Stimulated activated CD8-positive, alpha-beta memory T cell treated with anti-CD3 and anti-CD28 coated beads, Interleukin-7, amount 100 ng/mL, for 1 hour (primary cell): ENCODE measurements at places on chromosomes 4 and X.

GRCh38 chr4:185358514-185358913, 37.2 kb downstream of the LRP2BP start:
- no peak for DNase-seq

GRCh38 chr4:166723532-166724140, 510.7 kb downstream of the SPOCK3 start:
- DNase-seq, result no peak

DNA sequence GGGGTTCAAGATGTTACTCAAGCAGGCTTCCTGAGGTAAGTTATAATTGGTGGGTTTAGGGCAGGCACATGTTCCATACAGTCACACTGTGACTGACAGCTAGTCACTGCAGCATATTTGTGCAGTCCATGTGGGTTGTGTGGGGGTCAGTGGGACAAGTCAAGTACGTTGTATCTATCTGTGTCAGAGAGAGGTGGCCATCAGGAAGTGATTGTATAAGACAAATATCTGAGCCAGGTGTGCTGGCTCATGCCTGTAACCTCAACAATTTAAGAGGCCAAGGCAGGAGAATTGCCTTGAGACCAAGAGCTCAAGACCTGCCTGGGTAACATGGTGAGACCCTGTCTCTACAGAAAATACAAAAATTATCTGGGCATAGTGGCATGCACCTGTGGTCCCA, 509.3 kb downstream of the CENPC start:
- DNase-seq, result no peak

- DNase-seq, result no peak
These were observed 137.7 kb downstream of the C4orf33 start for GRCh38 chr4:129233691-129234090.

DNA sequence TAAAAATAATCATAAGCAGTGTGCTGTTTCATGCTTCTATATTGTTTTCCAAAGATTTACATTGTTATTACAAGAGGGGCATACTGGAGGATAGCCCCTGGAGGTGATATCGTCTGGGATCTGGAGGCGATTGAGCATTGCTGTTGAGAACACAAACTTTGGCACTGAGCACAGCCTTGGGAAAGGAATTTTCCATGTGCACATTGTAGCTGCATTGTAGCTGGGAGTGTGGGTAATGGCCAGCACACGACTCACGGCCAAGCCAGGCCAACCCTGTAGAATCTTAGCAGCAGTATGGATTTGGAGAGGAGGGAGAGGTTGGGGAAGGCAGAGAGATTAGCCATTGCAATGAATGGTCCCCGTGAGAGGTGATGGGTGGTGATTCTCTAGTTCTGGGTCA, 121.9 kb downstream of the SMIM20 start:
- DNase-seq, result no peak

DNA sequence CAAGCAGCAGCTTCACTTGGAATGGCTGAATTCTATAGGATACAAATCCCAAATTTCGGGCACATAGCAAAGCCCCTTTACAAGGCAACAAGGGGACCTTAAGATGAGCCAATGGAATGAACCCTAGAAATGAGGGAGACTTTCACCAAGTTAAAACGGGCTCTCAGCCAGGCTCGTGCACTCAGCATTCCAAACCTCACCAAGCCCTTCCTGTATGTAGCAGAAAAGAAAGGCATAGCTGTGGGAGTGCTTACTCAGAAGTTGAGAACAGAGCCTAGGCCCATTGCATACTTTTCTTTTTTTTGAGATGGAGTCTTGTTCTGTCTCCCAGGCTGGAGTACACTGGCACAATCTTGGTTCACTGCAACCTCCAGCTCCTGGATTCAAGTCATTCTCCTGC, 10.8 kb upstream of the HERC5 start:
- no peak for DNase-seq

DNA sequence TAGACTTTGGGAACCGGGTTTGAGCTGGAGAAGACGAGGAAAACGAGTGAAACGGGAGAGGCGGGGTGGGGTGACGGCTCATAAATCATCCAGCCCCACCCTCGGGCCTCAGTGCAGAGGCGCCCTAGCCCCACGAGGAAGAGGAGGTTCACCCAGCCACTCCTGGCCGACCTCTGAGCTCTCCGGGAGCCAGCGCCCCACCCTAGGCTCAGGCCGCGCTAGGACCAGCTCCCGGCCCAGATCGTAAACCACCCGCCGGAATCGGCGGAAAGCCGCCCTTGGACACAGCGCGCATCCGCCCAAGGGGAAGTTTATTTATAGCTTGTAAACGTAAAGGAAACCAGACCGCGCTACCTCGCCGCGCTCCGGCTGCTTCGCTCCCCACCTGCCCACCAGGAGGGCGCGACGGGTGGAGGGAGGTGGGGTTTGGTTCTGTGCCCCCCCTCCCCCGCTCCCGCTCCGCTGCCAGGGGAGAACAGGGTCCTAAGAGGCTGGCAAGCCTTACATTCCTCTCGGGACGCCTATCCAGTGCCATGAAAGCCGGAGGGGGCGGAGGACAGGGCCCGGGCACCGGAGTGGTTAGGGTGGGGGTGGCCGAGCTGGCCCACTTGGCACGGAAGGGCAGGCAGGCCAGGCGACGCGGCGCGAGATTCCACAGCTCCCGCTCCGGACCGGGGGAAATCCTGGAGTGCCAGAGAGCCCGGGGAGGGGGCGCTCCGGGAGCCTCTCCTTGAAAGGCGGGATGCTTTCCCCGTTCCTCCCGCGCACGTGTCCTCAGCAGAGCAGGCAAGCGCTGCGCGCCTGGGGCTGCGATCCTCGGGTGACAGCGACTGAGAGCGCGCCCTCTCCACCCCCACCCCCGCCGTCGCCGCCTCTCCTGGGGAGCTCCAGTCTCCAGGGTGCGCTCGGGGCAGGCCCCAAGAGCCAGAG, 84.2 kb downstream of the BCOR start:
- DNase-seq, result no peak

GRCh38 chr4:186723292-186724057, at the start of gene FAT1:
Gene FAT1 (minus strand): TSS chr4:186723856. CDS start chr4:186709827, 14,029 bp downstream.
- DNase-seq, result no peak

GRCh38 chr4:169167957-169168858, 102.5 kb downstream of the SH3RF1 start:
- no peak for DNase-seq

DNA sequence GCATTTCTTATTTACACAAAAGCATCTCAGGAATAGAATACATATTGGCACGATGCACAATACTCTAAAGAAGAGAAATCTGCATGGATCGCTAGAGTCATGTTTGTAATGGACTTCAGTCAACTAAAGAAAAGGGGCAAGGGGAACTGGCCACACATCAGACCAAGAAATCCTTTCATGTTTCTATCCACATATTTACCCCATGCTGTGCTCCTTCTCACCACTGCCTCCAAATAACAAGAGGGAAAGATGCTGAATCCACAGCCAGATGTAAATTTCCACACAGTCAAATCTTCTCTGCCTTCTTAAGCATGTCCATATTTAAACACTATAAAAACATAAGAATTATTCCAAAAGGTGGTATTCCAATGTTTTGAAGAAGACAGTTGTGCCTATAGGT, 67.6 kb downstream of the COX18 start:
- no peak for DNase-seq

- no peak for DNase-seq
These were observed 251.5 kb upstream of the RASGEF1B start for GRCh38 chr4:81723019-81723884.

DNA sequence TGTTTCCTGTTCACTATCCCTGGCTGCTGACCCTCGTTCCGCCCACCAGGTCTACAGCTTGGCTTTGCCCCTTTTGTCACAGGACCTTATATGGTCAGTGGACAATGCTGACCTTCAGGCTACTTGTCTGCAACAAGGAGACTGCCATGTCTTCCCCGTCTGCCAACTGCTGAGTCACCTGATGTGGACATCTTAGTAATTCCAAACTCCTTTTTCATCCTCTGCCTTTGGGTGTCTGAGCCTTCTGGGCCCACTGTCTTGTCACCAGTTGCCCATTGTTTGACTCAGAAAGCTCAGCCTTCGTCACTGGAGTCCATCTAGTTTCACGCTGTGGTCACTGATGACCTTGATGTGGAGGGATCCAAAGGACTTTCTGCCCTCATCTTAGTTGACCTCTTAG, 30.2 kb downstream of the GPRIN3 start:
- no peak for DNase-seq

DNA sequence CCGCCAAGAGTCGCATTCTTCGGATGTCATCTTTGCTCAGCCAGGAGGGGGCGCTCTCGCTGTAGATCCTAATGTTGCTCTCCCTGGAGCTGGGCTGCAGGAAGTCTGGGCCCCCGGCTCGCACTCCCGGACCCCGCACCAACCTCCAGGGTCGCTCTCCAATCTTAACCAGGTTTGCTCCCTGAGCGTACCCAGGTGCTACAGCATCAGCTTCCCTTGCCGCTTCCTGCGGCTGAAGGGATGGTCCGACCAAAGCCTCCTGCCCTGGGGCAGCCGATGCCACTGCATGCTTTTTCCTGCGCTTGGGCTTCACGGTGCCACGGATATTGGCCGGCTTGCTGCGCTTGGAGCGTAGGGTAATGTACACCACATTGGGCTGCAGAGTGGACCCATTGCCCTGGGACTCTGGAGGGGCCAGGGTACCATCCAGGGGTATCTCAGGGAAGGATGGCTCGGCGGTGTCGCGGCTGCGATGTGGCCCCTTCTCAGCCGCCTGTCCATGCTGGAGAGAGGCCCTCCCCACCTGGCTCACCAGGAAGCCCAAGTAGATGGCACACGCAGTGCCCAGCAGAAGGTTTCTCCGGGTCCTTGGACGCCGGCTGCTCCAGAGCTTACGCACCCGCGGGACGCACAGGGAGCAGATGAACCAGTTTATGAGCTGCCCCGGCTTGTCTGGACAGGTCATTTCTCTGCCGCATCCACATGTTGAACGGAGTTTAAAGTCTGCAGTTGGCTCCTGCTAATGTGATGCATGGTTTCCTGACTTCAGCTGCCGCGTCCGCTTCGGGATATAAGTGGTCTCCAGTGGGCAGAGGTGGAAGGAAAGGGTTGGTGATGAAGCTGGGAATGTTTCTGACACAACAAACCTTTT, 1.9 kb downstream of the GASK1B start:
- no peak for DNase-seq

DNA sequence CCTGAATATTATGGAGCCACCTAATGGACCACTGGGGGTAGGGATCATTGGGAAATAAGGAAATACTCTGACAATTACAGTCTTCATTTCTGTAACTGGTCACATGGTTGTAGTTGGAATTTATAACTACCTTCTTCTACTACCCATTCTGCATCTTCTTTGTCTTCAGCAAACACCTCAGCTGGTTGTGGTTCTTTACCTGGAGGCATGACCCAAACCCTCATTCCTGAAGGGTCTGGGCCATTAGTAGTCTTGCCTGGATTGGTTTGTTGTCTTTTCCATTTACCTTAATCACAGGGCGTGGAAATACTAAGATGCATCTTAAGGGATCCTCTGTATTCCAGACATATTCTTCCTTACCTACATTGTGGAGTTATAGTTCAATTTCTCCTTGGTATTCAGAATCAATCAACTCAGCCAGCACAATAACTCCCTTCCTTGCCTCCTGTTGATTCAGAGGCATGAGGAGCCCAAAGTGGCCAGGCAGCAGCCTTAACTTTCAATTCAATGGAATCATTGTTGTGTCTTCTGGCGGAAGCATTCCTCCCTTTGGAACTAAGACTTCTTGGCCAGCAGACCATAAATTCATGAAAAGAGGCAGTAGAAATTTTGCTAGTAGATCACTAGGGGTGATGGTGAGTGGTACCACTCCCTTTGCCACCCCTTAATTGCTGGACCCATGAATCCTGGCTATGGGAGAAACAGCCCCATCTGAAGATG, 75.7 kb upstream of the RAP2C start:
- no peak for DNase-seq

- DNase-seq, result no peak
These were observed 123.5 kb upstream of the LEF1 start for GRCh38 chr4:108292229-108292628.

DNA sequence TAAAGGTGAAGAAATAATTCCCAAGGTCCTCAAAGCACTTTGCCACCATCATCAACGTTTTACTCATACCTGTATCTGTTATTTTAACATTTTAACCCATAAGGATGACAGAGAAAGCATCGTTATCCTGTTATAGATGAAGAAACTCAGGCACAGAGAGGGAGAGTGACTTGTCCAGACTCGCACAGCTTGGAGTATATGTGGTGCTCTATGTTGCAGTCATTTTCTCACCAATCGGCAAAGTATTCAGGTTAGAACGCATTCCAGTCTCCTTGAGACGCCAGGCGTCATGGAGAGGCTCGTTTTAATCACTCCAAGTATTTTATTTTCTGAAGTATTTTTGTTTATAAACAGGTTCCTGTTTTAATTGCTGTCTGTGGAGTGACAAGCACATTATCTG, 73.5 kb downstream of the IRF2 start:
- no peak for DNase-seq

GRCh38 chr4:57504139-57504538, 394.0 kb upstream of the IGFBP7 start:
- no peak for DNase-seq

DNA sequence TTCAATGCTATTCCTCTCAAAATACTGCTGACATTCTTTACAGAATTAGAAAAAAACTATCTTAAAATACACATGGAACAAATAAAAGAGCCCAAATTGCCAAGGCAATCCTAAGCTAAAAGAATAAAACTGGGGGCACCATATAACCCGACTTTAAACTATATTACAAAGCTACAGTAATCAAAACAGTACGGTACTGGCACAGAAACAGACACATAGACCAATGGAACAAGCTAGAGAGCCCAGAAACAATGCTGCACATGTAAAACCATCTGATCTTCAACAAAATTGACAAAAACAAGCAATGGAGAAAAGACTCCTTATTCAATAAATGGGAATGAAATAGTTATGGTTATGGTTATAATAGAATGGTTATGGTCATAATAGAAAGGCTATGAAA, 482.6 kb downstream of the IDS start:
- no peak for DNase-seq

DNA sequence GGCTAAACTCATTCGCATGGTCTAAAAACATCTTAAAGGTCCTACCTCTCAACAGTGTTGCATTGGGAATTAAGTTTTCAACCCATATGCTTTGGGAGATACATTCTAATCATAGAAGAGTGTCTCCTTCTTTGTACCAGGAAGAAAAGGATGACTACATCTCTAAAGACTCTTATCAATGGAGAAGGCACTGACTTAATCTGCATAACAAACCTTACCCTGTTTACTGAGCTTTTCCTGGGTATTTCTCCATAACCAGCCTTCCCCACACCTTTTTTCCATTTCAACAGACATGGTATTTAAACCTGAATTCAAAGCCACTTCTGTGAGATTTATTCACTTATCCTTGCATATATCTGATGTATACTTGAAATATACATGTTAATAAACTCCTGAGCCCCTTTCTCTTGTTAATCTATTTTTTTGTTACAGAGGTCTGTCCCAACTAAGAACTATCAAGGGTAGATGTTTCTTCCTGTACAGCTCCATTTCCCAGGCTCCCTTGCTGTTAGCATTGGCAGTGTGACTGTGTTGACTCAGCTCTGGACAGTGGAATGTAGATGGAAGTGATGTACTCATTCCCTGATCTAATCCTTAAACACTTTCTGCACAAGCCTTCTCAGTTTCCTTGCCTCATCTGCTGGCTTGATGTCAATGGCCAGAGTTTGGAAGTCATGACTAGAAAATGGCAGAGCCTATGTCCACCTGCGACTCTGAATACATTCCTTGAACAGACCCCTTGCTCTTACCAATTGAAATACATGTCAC, 148.9 kb upstream of the CPEB2 start:
- no peak for DNase-seq
